ENCODE measurements at places on chromosomes 6 and 20.

- DNase-seq = no peak
Measured at GRCh38 chr20:57456116-57456515, 64.9 kb downstream of the RBM38 start.

- DNase-seq = no peak
Measured at GRCh38 chr20:48897305-48898010, 24.1 kb upstream of the ARFGEF2 start.

DNA sequence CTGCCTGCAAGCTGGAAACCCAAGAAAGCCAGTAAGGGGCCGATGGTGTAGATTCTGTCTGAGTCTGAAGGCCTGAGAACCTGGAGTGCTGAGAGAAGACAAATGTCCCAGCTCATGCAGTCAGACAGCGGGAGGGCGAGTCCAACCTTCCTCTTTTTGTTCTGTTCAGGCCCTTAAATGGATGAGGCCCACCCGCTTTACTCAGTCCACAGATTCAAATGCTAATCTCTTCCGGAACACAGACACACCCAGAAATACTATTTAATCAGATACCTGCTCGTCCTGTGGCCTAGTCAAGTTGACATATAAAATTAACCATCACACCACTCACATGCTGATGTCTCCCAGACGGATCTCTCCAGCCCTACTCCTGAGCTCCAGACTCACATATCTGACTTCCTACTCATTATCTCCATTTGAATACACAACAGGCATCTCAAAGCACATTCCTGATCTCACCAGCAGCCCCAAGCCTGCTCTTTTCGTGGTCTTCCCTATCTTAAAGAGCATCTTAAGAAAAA lies 26.7 kb upstream of the SRC start:
- no peak for DNase-seq

- no peak for DNase-seq
Measured at GRCh38 chr6:107116931-107117330, 1.6 kb upstream of the BEND3 start.

GRCh38 chr20:64168381-64169090 lies 4.3 kb downstream of the MYT1 start:
- no peak for DNase-seq

GRCh38 chr6:136822046-136822375 lies 381 bp upstream of the PEX7 start:
- DNase-seq = peak; percentile 34

GRCh38 chr6:72363844-72364740 lies 257.8 kb upstream of the KCNQ5 start:
- no peak for DNase-seq

DNA sequence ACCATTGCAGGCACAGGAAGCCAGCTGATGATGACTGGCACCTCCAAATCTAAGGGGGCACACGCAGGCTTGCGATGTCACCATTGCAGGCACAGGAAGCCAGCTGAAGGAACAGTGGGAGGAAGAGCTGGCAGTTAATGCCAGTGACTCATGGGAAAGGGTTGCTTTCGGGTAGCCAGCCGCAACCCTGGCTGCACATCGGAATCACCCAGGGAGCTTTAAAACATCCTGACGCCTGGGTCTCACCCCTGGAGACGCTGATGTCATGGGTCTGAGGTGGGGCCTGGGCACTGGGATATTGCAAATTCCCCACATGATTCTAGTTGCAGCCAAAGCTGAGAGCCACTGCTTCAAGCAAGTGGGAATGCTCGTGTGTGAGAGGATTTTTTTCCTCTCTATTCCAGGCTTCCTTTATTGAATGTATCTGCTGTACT lies 16.1 kb upstream of the CCN6 start:
- DNase-seq = peak; percentile 54
